ENCODE measurements at places on chromosomes 13 and 19. TPM values are rescaled to one million over a fixed set of nuclear protein-coding genes. Genes with fewer than 3 reads are reported as not detected.

Gene MIR17HG
- 7.6 TPM for total RNA-seq

Gene GFY
- not detected for total RNA-seq

Gene DPRX
- total RNA-seq: not detected

DNA sequence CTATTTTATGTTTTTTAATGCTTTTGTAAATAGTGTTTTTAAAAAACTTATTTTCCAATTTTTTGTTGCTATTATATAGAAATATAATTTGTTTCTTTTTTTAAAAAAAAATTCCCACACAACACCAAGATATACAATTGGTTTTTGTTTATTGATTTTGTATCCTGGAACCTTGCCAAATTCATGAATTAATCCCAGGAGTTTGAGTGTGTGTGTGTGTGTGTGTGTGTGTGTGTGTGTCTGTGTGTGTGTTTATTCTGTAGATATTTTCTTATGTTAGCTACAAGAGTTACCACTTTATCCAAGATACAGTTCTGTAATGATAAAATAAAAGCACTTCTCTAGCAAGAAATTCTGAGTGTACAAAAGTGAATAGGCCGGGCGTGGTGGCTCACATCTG, 7.6 kb downstream of the TPRX1 start:
- DNase-seq: no peak

- no peak for DNase-seq
Measured at GRCh38 chr19:12295191-12295590, 508 bp upstream of the ZNF44 start.

DNA sequence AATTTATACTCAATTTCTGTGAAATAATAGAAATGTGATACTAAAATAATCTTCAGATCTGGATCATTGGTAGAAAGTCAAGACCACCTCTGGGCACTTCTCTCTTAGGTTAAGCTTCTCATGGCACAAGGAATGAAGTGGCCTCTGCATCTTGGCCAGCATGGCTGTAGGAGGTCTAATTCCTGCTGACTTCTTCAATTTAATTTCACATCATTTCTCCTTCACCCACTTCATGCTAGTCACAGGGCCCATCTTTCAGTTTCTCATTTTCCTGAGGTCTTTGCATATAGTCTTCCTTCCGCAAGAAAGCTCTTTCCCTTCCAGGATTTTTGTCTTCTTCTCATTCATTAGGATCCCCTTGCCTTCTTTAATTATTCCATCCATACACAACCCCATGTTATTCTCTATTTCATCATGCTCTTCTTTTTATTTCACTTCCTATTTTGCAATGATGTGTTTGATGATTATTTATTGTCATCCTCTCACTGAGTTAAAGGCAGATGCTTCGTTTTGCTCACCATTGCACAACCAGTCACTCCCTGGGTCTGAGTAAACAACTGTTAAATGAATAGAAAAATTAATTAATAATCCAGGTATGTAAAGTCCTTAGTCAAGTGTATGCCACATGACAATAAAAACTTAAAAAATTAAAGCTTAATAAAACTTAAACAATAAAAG, 397.4 kb downstream of the SPRY2 start:
- no peak for DNase-seq
